ENCODE measurements at places on chromosomes 7 and 10.

GRCh38 chr7:120021085-120021484, 251.9 kb upstream of the KCND2 start:
- DNase-seq: no peak

GRCh38 chr7:157772486-157773130, 435.8 kb downstream of the DNAJB6 start:
- no peak for DNase-seq

GRCh38 chr7:96143495-96144259, 178.2 kb downstream of the SLC25A13 start:
- no peak for DNase-seq

GRCh38 chr7:150950496-150951180, 27.5 kb downstream of the KCNH2 start:
- DNase-seq: no peak

- DNase-seq: no peak
Measured at GRCh38 chr7:72098807-72099580, 313.1 kb downstream of the CALN1 start.

GRCh38 chr10:21721000-21721665, 187.1 kb downstream of the MLLT10 start:
- no peak for DNase-seq

- no peak for DNase-seq
Measured at GRCh38 chr10:31873724-31874123, 54.9 kb downstream of the ARHGAP12 start.

DNA sequence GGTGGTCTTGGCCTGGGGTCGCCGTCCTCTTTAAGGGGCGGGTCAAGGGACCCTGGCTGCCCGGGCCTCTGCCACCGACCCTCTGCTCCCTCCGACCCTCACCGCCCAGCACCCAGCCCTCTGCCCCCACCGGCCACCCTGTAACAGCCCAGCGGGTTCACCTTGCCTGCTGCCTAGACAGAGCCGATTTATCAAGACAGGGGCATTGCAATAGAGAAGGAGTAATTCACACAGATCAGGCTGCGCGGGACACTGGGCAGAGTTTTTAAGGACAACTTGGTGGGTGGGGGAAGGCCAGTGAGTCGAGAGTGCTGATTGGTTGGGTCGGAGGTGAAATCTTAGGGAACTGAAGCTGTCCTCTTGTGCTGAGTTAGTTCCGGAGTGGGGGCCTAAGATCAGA, 779 bp upstream of the ADCK2 start:
- no peak for DNase-seq

DNA sequence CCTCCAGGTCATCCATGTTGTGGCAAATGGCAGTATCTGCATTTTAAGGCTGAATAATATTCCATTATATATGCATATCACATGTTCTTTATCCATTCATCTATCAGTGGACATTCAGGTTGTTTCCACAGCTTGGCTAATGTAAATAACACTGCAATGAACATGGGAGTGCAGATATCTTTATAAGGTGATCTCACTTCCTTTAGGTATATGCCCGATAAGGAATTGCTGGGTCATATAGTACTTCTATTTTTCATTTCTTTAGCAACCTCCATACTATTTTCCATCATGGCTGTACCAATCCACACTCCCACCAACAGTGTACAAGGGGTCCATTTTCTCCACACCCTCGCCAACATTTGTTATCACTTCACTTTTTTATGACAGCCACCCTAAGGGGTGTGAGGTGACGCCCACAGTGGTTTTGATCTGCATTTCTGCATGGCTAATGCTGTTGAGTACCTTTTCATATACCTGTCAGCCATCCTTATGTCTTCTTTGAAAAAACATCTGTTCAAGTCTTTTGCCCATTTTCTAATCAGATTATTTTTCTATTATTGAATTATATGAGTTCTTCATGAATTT, 18.9 kb downstream of the ABI1 start:
- no peak for DNase-seq

GRCh38 chr7:7959979-7960670, 8.5 kb upstream of the GLCCI1 start:
- no peak for DNase-seq

DNA sequence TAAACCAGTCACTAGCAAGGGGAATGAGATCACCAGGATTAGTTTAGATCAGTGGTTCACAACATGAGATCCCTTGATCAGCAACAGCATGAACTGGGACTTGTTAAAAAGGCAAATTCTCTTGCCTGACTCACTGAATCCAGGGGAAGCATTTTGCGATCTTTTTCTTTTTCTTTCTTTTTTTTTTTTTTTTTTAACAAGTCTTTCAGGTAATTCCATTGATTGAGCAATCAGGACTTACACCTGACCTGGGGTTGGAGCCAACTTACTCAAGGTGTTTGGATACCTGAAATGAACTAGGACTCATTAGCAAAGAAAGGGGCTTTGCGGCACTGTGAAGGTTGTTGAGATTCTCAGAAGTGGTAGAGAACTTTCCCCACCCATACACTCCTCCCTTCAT, 47.1 kb upstream of the PRR15 start:
- no peak for DNase-seq

- DNase-seq: no peak
Measured at GRCh38 chr10:12432402-12433189, 83.2 kb downstream of the CAMK1D start.

DNA sequence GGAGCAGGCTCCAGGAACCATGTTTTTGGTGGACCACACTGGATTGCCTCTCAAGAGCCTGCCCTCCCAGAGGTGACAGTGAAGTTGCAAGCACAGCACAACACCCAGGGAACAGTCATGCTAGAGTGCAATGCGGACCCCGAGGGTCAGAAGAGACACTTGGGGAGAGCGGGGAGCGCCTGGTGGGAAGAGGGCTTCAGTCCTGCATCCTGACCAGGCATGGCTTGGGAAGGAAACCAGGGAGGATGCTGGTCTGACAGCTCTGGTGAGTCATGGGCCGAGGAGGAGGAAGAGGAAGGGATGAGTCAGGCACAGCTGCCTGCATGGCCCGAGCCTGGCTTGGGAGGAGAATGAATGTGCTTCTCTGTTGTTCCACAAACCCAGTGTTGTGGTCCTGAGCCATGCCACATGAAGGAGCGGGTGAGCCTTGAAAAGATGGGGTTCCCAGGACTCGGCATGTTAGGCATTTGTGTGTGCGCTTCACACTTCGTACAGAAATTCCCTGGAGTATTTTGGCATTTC, 29.5 kb upstream of the ANKRD2 start:
- DNase-seq: no peak

GRCh38 chr7:112395411-112395810, 54.8 kb upstream of the IFRD1 start:
- DNase-seq: no peak

GRCh38 chr7:35366167-35367155, 112.6 kb upstream of the TBX20 start:
- DNase-seq: no peak

GRCh38 chr7:6393667-6394056, 54.1 kb downstream of the DAGLB start:
- DNase-seq: no peak

DNA sequence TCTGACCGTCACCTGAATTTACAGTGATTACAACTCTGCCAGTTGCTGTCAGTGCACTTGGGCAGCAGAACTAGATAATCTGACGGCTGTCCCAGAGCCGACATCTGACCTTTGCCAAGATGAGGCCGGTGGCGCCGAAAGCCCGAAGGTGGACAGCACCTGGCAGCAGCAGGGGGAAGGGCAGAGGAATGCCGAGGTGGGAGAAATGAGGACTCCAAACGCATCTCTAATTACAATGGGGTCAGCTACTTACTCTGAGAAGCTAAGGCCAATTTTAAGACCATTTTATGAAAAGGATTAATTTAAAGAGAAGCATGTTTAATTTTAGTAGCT, 33.8 kb downstream of the TRIM8 start:
- no peak for DNase-seq

DNA sequence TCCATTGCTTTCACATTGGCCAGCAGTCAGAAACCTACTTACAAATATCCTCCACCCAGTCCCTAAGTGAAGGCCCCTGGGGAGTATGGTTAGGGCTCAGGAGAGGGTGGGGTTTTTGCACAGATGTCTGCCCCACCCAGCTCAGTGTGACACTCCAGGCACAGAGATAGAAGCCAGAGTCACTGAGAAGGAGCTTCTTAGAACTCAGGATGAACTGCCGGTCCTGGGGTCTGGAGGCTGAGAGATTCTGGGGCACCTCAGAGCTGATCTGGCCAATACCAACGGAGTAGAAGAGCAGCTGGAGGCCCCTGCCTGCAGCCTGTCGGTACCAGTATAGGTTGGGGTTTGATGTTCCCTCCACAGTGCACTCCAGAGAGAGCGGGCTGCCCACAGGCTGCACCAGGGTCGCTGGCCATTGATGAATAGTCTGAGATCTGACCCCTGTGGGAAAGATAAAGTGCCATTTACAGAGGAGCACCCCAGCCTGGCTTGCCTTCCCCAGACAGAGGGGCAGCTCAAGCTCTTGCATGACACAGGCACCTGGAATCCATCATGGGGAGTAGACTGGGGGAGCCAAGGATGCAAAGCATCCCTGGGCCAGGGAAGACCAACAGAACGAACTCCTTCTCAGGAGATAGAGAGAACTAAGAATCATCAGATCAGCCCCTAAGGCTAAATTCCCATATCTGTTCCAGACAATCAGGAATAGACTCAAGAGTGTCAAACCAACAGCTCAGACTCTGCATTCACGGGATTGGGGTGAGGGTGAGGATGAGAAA, 41.9 kb downstream of the PRSS2 start:
- DNase-seq: no peak

DNA sequence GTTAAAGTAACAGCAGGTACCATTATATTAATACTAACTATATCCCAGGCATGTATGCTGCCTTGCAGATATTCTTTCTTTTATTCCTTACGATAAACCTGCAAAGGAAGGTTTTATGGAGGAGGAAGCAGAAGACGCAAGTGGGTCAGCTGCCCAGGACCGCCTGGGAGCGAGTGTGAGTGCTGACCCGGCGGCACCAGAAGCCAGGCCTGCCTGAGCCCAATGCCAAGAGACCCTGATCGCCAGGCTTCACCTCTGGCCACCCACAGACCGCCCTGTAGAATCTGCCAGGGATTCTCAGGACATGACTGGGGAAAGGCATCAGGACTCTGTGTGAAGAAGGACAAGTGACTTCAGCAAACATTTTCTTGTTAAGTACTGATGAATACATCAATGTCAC, 26.3 kb downstream of the PITRM1 start:
- no peak for DNase-seq

DNA sequence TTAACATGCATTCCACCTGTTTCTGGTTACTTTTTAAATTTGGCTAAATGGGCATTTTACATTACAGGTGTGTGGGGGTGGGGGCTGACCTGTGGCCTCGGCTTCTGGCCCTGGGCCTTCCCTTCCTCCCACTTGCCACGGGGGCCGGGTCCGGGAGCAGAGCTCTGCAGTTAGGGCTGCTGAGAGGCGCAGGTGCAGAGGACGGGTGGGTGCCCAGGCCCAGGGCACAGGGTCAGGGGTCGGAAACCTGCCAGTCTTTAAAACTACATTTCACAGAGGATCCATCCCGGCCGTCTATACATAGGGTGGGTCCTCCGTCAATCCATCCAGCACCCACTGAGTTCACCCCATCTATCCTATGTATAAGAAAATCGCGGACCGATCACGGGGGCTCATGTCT, 106.5 kb upstream of the INSIG1 start:
- DNase-seq: no peak

DNA sequence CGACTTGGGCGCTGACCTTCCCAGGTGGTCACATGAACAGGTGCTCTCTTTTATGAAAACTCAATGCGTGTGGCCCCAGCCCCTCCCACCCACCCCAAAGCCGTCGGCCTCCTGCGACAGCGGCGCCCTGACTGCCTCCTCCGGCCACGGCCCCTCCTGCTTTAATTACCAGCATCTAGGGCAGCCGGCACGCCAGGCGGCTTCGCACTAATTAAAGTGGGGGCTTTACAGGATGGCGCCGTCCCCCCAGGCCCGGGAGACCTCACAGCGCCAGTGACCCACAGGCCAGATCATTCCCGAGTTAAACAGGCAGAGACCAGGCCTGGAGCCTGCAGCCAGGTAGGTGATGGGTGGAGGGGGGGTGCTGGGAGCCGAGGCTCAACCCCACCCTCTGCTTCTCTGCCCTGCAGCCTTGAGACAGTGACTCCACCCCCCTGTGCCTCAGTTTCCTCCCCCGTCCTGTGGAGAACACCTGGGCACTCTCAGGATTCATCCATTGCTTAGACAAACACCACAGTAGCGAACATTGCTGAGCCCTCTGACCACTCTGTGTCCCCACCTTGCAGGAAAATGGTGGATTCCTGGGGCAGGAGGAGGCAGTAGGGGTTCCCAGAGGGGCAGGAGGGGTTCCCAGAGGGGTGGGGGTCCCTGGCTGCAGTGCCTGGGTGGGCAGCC, 100.8 kb downstream of the MICALL2 start:
- no peak for DNase-seq

GRCh38 chr7:129238546-129238945, 13.7 kb downstream of the AHCYL2 start:
- no peak for DNase-seq

DNA sequence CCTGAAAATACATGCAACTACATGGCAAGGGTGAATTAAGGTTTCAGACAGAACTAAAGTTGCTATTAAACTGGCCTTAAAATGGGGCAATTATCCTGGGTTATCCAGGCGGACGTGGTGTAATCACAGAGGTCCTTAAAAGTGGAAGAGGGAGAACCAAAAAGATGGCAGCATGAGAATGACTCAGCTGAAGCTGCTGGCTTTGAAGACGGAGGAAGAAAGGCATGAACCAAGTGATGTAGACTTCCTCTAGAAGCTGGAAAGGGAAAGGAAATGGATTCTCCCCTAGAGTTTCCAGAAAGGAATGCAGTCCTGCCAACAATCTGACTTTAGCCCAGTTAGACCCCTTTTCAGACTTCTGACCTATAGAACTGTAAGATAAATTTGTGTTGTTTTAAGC, 27.0 kb upstream of the UBN2 start:
- no peak for DNase-seq

DNA sequence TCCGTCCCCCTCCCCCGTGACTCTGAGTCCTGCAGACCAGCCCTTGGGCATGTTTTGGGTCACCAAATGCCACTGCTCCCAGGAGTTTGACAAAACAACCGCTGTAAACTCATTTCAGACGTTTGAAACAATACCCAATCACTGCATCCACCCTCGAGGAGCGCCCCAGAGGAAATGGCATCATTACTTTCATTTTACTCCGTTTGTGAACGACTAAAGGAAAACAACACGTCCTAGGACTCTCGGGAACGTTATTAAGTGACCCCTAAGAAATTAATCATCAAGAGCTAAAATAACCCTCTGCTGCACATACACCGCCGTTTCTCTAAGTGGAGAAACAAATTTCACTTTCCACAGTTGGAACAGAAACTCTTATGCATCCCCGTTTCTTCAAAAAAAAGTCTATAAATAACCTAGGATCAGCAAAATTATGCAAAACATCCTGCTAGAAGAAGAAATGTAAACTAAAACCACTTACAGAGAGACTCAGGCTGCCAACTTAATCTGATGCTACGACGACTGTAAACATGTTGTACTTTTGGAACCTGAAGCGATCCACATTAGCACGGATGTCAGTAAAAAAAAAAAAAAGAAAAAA, 109.9 kb upstream of the EFCAB10 start:
- DNase-seq: peak; percentile 43

GRCh38 chr10:74612195-74612594, 214.2 kb upstream of the KAT6B start:
- no peak for DNase-seq

GRCh38 chr7:22185559-22185958, 171.4 kb downstream of the RAPGEF5 start:
- DNase-seq: no peak

- DNase-seq: no peak
Measured at GRCh38 chr7:16320099-16320660, 101.2 kb downstream of the CRPPA start.
